Right cardiac atrium (tissue), 5 donors: ENCODE measurements at places on chromosomes 5 and 9. TPM values are rescaled to one million over a fixed set of nuclear protein-coding genes. Genes with fewer than 3 reads are reported as not detected.

GRCh38 chr9:136016572-136017288, 55.6 kb upstream of the UBAC1 start:
- peak; percentile 61 for DNase-seq

DNA sequence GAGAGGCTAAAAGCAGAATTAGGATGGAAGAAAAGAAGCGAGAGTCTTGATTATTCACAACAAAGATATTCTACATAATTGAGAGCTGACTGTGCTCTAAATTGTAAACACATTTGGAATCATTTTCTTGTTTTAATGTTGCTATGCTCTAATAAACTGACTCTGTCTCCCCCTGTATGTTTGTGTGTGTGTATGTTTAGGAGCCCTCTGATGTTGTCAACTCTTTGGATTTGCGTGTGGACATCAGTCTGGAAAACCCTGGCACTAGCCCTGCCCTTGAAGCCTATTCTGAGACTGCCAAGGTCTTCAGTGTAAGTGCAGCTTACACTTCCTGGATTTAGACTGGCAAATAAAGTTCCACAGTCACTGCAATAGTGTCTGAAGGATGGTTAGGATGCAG, 37.8 kb downstream of the MOCS2 start:
- DNase-seq: no peak

Gene SREK1IP1
- 12.2 TPM for total RNA-seq

- peak; percentile 89 for DNase-seq
These were observed 7.1 kb upstream of the AGPAT2 start for GRCh38 chr9:136694163-136694871.

DNA sequence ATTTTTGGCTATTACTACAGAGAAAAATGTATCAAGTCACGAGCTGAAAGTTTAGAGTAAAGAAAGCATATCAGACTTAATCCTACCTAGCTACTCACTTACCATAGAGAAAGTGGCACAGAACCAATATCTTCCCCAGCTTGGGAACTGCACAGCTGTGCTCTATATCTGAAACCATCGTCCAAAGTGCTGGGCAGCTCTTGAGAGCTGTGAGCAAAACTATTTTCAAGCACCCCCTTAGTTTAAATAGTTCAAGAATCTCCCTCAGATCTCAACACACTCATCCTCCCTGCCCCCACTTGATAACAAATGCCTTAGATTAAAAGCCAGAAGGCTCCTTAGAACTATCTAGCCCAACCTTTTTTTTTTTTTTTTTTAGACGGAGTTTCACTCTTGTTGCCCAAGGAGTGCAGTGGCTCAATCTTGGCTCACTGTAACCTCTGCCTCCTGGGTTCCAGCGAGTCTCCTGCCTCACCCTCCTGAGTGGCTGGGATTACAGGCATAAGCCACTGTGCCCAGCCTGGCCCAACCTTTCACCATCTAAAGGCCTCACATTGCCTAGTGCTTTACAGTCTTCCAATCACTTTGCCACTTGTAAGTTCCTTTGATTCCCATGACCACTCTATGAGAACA, 94.2 kb upstream of the APC start:
- no peak for DNase-seq

Gene SPZ1
- not detected for total RNA-seq

GRCh38 chr5:71865665-71866320, 146.7 kb downstream of the CARTPT start:
- no peak for DNase-seq

Gene FCN2
- not detected for total RNA-seq

- DNase-seq: peak; percentile 41
These were observed 694 bp downstream of the RMI1 start for GRCh38 chr9:83981126-83981871.

DNA sequence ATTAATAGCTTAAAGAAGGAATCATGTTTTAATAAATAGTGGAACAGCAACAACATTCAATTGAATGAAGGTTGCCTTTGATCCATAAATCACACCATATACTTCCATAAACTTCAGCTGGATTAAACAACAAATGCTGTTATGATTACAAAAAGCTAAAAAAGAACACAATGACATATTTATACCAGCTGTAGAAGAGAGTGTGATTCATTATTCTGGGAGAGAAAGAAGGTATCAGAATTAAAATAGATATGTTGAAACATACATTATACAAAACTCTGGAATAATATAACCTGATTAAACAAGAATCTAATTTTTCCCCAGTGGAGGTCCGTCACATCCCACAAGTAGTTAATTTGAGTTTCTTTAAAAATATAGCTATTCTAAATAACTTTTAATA, 7.5 kb upstream of the RECK start:
- DNase-seq: no peak

Gene MUSK
- total RNA-seq: 4.4 TPM

GRCh38 chr9:132990781-132991180, 12.3 kb downstream of the GFI1B start:
- DNase-seq: no peak

DNA sequence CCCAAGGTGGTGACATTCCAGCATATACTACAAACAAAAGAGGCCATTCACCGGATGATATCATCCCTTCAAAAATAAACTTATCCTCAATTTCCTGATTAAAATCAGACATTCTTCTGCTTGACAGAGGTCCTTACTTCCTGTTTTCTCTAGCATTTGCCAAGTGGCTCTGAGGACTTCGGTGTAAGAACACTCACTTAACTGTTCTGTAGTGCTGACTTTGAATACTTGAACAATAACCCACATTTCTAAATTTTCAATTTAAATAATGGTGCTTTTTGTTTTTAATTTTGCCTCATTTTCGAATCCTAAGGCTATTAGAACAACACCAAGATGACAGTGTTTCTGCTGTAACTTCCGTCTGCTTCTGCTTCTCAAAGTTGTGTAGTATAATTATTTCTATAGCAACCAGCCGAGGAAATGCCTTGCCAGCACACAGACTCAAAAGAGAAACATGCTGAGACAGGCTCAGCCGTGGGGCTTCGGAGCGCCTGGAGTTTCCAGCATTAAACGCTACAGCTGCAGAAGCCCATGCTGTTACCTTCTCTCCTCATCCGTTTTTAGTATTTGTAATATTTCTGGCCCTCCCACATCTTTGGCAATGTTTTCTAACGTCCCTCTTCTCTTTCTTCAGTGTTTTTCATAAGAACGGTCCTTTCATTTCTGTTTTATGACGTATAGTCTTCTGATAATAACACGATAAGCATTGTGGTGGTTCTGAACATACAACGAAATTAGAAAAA, 19.5 kb upstream of the ANXA1 start:
- DNase-seq: peak; percentile 88

DNA sequence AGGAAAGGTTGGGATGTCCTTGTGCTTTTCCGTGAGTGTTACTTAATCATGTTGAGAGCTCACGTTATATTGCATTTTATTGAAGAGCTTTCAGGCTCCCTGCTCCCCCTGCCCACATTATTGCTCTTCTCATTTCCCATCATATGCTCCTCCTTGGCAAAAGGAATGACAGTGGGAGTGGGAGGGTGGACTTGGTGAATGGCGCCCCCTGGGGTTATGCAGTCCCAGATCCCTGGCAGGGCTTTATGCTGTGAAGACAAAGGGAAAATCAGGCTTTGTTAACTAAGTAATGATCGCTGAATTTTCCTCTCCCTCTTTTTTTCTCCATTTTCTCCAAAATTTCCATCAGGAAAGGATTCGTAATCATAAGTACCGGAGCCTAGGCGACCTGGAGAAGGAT, 166.6 kb downstream of the SMARCA2 start:
- DNase-seq: no peak

- no peak for DNase-seq
These were observed 56.4 kb downstream of the MTX3 start for GRCh38 chr5:79934681-79935080.

GRCh38 chr5:54873691-54874090, 111.7 kb downstream of the ESM1 start:
- DNase-seq: no peak

- DNase-seq: no peak
These were observed 364.6 kb downstream of the NPR3 start for GRCh38 chr5:33075731-33076130.

- no peak for DNase-seq
These were observed 3.7 kb upstream of the BAAT start for GRCh38 chr9:101388507-101388993.

DNA sequence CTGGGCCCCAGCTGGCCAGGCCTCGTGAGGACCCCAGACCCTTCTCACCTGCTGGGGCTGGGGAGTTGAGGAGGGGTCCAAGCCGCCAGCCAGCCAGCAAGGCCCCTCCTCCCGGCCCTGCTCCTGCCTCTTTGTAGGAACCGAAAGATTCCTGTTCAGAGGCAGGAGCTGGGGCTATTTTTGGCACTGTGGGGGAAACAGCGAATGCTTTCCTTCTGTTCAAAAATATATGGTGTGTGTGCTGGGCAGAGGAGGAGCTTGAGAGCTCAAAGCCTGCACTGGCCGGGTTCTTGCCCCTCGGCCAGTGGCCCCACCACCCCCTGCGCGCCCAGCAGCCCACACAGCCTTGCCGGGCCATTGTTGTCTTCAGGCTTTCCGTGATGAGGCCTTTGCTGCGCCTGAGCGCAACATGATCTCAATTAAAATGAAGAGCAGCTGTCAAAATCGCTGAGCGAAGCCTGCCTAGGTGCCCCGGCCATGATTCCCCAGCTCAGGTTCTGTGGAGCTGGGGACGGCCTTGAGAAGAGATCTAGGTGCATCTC, 13.4 kb downstream of the NCS1 start:
- peak; percentile 50 for DNase-seq

Gene MCIDAS
- total RNA-seq: not detected

Gene JAKMIP2
- total RNA-seq: 1.3 TPM

Gene NFIB
- total RNA-seq: 143 TPM

Gene FOXI1
- not detected for total RNA-seq

DNA sequence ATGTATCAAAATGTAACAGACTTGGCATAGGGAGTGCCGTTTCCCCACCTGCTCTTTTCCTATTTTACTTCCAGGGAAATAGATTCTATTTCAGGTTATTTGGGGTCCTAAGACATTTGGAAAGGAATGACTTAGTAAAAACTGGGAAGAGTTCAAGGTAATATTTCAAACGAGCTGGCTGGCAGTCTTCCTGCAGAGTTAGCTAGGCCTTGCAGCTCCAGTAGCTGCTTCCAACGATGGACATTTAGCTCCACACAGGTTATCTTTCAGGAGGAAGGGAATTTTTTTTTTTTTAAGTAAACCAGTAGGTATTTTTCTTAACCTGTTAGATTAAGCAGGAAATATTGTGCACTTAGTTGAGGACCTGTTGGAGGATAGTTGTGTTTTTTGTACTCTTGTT, 45.2 kb downstream of the TLE4 start:
- no peak for DNase-seq

DNA sequence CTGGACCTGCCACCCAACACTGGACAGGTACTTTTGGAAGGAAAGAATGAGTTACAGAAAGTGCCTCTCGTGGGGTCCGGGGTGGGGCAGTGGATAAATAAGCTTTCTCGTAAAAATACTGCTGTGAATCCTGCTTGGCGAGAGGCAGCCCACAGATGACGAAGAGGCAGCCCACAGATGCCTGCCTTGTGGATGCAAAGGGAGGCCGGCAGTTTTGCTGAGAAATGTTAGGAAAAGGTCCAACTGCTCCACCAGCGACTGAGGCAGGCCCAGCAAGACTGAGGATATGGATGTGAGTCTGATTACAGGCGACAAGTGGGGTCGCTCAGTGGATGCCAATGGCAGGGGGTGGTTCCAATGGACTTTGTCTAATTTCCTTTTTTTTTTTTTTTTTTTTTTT, 79.1 kb upstream of the PPP1R26 start:
- DNase-seq: no peak

- no peak for DNase-seq
These were observed 9.1 kb downstream of the ZCCHC9 start for GRCh38 chr5:81310402-81311063.

DNA sequence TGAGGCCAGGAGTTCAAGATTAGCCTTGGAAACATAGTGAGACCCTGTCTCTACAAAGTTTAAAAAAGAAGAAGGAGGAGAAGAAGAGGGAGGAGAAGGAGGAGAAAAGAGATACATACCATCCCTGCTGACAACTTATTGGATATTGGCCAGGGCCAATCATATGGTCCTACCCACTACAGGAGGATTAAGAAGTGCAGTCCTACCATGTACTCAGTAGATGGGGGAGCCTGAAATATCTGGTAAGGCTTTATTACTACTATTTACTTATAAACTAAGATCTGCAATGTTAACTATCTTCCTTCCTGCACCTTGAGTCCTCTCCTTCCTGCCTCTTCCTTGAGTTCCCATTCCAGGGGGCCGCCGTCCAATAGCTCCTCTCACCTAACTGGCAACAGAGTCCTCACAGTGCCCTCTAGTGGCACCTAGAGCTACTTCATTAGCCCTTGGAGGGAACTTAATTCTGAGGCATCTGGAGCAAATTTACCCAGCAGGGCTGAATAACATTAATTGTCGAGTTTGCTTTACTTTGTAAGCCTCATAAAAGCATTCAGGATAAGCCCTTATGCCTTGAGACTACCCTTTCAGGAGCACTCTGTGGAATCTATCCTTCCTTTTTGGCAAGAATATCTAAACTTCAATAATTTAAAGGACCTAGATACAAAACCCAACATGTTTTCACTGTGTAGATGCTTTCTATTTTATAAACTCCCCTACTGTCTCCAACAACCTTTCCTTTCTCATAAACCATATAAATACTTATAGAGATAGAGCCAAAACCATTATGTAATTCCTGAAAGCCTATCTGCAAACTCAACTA, 39.1 kb upstream of the RANBP6 start:
- DNase-seq: peak; percentile 68

- DNase-seq: no peak
These were observed 139.0 kb upstream of the GAS1 start for GRCh38 chr9:87086221-87086818.

DNA sequence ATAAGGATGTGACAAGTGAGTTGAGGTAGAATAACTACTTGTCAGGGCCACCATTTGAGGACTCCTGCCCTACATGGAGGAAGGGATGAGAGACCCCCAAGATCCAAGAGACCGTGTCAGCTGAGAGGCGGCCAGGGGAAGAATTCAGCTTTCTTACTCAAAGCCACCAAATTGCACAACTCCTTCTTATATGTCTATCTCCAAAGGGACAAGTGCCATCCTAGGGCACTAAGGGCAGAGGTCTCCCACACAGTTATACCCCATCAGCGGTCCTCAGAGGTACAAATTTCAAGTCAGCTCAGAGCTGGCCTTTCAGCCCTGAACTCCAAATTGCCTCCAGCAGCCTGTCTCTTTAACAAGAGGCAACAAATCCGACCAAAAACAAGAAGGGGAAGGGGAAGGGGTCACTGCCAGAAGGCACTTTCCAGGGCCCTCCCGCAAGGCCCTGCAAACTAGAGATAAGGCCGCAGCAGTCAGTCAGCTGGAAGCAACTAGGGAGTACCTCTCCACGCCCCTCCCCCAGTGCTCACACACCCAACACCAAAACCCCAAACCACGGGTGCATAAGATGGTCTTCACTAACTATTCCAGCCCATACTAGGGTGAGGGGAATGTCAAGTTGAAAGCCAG, 6.1 kb upstream of the STOML2 start:
- DNase-seq: no peak

- no peak for DNase-seq
These were observed 471.0 kb upstream of the MEF2C start for GRCh38 chr5:89353837-89354551.

GRCh38 chr9:36436909-36437308, 36.8 kb upstream of the RNF38 start:
- DNase-seq: peak; percentile 78
